ENCODE measurements at places on chromosomes 2 and 18.

DNA sequence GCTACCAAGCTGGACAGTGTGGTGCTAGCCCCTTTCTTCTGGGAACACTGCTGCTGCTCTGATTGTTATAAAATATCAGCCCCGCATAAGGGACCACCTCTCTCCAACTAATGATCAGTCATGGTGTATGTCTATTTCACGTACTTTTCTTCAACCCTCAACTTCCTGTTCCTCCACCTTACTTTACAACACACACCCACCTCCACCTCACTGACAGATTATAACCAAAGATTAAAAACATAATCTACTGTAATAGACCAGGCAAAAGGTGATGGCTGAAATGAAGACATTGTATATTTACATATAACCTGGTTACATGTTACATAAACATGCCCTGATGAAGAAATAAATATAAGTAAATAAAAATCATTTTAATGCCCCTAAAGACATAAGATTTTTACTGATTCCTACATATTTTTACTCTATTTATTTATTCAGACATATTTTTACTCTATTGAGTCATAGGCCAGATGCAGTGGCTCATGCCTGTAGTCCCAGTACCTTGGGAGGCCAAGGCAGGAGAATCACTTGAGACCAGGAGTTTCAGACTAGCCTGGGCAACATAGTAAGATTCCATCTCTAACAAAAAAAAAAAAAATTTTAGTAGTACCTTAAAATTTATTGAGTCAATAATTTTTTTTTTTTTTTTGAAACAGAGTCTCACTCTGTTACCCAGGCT lies 12.8 kb downstream of the STK39 start:
- DNase-seq, result peak; percentile 41

DNA sequence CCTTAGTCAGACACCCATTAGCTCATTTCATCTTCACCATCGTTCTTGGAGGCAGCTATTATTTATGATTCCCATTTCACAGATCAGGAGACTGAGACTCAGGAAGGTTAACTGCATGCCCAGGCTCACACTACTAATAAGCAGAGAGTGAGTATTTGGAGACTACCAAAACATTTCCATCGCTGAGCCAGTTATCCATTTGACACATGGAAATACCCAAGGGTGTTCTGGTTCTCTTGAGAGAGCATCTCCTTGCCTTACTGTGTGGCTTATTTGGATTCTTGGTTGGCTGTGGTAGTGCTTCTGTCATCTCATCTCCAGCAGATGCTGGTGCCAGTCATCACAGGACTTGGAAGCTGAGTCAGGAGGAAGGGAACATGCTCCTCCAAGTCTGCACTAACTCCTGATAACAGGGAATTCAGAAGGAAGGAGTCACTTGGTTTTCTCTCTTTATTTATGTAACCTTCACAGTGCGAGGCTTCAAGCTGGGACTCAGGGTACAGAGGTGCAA lies 55.2 kb downstream of the RASGRP3 start:
- DNase-seq, result peak; percentile 47

- peak; percentile 27 for DNase-seq
Measured at GRCh38 chr2:28552045-28552823, 56.4 kb downstream of the PLB1 start.

GRCh38 chr2:191318037-191318728 lies 73.0 kb downstream of the MYO1B start:
- peak; percentile 82 for DNase-seq

GRCh38 chr18:42261731-42262130 lies 306.7 kb downstream of the PIK3C3 start:
- no peak for DNase-seq

- no peak for DNase-seq
Measured at GRCh38 chr2:240200230-240201051, 60.0 kb upstream of the OTOS start.
